ENCODE measurements at places on chromosomes 11 and 22.

GRCh38 chr11:10401256-10401655 lies 53.8 kb upstream of the AMPD3 start:
- no peak for DNase-seq

DNA sequence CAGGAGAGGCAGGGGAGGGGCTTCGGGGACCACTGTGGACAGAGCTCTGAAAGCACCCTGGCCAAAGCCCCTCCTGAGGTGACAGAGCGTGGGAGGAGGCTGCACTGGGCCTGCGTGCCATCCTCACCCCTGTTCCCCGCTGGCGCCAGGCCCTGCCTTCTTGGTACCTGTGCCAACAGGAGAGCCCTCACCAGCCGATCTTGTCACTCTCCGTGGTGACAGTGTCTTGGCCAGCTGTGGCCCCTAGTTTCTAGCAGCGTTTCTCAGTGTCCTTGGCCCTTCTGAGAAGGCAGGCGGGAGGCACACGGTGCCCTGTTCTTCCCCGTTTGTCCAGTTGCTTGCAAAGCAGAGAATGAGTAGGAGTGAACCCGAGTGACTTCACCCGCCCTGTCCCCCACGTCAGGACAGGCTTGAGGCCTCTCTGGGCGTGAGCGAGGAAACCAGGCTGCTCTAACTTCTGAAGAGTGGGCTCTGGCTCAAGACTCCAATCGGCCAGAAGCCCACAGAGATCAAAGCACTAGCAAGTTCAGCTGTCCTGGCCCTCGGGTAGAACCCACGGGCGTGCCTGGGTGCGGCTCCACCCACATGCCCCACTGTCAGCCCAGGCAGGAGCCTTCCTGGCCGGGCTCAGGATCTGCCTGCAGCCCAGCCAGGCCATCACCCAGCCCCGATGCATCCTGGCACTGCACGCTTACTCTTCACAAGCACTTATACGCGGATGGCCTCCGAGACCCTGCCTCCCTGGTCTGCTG lies 60.2 kb upstream of the EMID1 start:
- no peak for DNase-seq

- DNase-seq, result no peak
Observed at GRCh38 chr11:60905047-60905446, 1.3 kb downstream of the PRPF19 start.

DNA sequence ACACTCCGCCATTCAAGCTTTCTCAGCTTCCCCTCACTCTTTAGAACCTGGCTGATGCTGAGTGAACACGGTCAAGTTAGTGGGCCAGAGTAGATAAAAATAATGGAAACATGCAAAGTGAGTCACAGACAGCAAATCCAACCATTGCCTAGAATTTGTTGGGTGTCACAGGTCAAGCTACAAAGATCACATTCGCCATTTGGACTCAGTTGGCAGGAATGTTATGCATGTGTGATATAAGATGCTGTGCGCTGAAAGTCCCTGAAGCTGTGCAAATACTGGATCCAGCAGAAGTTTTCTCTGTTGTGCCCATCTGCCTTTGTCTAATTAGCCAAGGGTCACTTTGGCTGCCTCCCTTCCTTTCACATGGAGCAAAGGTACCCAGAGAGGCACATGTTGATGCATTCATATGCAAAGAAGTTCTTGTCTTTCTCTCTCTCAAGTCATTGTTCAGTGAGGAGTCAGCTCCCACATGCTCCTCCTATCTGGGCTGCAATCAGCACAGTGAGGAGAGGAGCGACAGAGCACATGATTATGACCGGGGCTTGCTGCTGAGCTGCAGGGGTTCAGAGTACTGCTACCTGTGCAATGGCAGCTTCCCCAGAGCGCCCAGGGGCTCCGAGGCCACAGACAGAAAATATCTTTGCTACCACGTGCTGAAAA lies 39.7 kb downstream of the FLI1 start:
- DNase-seq, result no peak

GRCh38 chr11:721247-721740 lies 15.3 kb downstream of the EPS8L2 start:
- DNase-seq, result no peak
